ENCODE measurements at places on chromosomes 6 and 20.

DNA sequence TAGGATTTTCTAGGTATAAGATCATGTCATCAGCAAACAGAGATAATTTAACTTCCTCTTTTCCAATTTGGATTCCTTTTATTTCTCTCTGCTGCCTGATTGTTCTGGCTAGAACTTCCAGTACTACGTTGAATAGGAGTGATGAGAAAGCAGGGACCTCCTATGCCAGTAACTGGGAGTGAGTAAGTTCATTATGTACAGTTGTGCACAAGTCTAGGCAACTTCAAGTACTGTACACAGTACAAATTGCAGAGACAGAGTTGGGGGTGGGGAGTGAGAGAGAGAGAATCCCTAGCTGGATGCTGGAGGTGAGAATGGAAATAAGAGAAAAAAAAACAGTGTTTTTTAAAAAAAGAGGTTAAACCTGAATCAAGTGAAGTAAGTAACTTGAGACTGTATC lies 210.2 kb downstream of the MMUT start:
- no peak for DNase-seq

DNA sequence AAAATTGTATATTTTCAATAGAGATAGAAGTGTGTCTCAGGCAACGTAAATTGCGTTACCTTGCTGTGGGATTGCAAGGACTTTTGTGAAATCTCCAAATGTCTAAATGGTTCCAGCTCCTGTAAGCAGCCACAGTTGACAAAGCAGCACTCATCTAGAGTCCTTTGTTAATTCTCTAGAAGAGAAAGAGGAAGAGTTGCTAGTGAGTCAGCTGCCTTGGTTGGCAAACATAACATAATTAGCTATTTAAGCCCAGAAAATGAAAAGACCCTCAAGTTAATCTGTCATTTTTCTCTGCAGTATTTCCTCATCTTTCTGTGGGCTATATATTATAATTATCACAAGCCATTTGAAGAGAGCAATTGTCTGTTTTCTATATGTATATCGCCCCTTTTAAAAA lies 66.4 kb upstream of the FABP7 start:
- no peak for DNase-seq

DNA sequence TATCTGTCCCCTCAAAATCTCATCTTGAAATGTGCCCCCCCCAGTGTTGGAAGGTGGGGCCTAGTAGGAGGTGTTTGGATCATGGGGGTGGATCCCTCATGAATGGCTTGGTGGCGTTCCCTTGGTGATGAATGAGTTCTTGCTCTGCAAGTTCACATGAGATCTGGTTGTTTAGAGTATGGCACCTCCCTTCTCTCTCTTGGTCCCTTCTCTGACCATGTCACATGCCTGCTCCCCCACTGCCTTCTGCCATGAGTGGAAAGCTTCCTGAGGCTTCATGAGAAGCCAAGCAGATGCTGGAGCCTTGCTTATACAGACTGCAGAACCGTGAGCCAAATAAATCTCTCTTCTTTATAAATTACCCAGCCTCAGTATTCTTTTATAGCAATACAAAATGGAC lies 70.9 kb downstream of the MAN1A1 start:
- DNase-seq: no peak

GRCh38 chr6:3813150-3813780 lies 35.9 kb upstream of the FAM50B start:
- peak; percentile 73 for DNase-seq

DNA sequence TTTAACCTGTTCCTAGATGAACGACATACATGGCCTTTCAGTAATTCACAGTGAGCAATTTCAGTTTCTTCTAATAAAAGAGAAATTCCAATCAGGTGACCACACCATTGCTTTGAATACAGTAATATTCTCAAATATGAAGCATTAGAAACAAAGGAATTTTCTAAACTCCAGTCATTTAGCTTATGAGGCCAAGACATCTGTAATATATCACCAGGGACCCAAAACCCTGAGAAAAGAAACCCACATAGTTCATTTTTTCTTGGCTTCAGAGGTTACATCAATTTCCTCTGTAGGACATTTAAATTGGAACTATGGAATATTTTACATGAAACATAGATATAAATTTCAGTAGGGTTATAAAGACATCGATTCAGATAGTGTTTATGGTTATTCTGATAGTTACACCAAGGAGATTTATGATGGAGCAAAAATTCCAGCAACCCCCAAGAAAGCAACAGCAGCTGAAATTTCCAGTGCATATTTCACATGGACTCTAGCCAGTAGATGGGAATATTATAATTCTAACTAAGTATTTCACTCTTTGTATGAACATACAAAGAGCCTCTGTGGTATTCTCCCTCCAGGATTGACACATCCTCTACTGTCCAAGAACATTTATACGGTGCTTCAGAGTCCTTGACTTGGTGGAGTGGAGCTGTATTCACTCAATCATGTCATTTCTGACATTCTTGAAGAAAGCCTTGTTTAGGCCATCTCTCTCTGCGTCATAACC lies 82.9 kb downstream of the ADGRG6 start:
- no peak for DNase-seq

- DNase-seq: no peak
Observed at GRCh38 chr6:150069706-150070105, 785 bp upstream of the ULBP3 start.

DNA sequence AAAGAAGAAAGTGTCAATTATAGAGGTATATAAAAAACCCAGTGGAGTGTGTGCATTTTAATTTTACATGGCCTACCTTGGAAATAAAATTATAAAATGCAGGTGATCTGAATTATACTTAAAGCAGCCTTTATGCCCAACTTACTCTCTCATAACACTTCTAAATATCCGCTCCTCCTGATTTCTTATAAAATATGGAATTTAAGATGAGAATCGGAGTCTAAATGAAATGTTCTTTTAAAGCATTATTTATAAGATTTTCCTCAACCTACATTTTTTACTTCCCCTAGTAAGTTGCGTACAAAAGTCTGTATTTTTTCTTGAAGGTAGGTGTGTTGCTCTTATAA lies 3.5 kb downstream of the CITED2 start:
- DNase-seq: no peak

GRCh38 chr6:41047745-41048732 lies 5.0 kb upstream of the APOBEC2 start:
- no peak for DNase-seq

GRCh38 chr20:49394757-49395156 lies 87.7 kb downstream of the KCNB1 start:
- DNase-seq: no peak

DNA sequence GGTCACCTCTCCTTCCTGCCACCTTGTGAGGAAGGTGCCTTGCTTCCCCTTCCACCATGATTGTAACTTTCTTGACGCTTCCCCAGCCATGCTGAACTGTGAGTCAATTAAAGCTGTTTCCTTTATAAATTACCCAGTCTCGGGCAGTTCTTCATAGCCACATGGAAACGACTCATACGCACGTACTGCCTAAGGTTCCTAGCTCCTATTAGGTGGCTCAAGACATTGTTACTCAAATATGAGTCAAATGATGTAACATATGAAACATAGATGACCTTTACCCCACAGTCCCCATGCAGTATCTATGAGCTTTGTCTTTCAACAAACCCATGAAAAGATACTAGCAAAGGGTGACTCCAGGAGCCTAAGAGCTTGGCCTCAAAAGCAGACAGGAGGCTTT lies 98.3 kb downstream of the SIM1 start:
- DNase-seq: peak; percentile 68

DNA sequence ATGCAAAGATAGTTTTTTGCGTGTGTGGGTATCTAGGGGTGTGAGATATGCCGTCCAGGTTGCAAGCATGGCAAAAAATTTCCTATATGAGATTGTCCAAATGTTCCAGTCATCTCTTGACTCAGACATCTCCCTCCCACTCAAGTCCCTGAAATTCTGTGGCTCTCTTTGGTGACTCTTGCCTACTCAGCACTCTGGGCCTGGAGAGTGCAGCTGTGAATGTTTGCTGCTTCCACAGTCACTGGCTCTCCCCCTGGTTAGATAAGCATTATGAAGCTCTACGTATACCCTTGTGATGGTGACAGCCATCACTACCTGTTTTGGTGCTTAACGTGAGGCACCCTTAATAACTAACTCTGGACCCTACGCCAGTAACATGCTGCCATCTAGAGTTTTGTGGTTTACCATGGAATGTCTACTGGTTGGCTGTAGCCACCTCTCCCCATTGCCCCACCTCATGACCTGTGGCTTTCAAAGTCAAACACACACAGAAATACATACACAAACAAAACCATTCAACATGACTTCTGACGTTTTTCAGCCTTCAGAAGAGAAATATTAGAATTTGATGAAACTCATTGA lies 621.9 kb upstream of the CITED2 start:
- peak; percentile 5 for DNase-seq

DNA sequence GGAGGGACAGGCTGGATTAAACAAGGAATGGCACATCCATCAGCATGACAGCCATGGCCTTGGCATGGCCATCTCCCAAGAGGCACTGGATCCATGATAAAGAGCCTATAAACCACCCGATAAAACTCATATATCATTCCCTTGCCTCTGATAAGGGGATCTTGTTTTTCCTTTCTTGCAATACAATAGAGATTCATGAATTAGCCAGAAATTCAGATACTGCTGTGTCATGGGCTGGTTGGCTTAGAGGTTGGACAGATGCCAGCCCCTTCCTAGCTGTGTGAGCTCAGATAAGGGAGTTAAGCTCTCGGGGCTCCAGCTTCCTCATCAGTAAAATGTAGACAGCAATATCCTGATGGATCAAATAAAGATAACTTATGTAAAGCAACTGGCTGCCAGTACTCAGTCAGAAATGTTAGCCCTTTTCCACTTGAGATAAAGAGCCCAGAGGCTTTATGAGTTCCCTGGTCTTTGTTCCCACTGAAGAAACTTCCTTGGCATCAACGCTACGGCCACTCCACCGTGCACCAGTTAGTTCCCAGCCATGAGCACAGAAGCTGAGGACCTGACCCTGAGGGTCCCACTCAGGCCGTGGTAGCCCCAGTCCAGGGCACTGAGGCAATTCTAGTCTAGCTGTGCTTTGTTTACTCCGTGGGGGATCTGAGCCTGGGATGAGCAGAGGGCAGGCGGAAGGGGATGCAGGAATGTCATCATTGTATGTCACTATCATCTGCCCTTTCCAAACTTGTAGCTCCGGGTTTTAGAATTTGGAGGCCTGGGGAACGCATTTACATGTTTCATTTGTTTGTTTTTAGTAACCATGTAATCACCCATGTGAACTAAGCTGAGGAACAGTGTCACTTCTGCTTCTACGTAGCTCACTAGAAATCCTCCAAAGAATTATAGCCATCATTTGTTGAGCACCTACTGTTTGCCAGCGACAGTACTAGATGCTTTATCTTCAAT lies 67.2 kb upstream of the TBC1D7 start:
- DNase-seq: peak; percentile 98

- no peak for DNase-seq
Observed at GRCh38 chr6:7909323-7910276, 988 bp downstream of the TXNDC5 start.

DNA sequence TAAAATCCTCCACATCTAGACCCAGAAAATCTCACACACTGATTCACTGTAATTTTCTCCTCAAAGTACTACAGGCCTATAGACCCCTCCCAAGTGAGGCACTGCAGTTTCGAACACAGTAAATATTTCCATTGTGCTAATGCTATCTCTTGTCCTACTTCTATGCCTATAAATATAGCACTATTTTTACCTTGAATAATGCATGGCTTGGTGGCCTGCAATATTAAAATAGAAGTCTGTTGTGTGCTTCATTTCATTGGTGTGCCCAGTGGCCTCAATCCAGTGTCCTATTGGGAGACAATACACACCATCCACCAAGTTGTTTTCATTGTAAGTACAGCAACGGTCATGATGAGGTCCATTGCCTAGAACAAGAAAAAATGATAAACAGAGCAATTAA lies 49.4 kb downstream of the EPM2A start:
- no peak for DNase-seq

DNA sequence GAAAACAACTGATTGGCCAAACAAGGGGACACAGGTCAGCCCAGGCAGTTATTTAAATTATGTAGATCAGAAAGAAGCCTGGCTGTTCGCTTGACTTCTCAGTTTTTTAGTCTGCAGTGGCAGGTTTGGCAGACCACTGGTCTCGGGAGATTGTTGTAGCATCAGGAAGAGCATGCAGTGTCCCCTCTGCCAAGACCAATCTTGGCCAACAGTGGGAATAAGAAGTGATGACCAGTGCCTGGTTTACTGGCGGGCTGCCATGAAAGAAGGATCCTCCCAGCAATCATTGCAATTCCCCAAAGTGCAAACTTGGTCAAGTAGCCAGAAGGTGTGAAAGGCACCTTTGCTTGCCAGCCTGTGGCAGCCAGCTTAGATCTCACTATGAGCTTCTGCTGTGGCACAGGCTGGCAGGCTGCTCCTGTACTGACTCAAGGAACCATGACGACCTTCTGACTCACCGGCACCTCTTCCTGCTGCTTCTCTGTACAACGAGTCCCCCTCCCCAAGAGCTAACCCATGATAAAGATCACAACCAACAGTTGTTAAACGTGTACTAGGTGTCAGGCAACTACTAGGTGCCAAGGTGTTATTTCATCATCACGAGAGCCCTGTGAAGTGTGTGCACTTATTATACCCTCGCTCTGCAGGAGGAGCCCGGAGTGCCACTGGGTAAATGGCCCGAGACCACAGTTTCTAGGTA lies 76.8 kb upstream of the DUSP22 start:
- DNase-seq: peak; percentile 10

DNA sequence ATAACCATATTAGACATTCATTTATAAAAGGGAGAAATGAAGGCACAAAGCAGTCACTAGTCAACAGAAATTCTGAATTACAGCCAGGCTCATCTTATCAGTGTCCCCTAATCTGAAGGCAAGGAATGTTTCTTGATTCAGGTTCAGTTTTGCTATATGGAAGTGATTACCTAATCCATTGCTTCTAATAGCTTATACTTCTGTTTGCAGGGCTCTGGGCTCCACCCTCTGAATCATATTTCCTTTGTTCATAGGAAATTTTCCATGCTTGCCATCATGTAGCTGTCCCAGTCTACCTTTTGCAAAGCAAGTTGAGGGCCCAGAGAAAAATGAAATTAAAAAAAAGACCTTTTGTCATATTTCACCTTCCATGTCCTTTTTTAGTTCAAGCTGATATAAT lies 96.0 kb downstream of the LCA5 start:
- no peak for DNase-seq

GRCh38 chr20:10370091-10370887 lies 63.7 kb downstream of the MKKS start:
- peak; percentile 74 for DNase-seq

GRCh38 chr20:42779216-42779615 lies 410.5 kb downstream of the PTPRT start:
- DNase-seq: no peak

- DNase-seq: no peak
Observed at GRCh38 chr6:35046862-35047261, 94.3 kb downstream of the TCP11 start.

- no peak for DNase-seq
Observed at GRCh38 chr6:40334496-40335270, 252.5 kb downstream of the LRFN2 start.

GRCh38 chr6:168116975-168117899 lies 38.2 kb upstream of the FRMD1 start:
- no peak for DNase-seq

DNA sequence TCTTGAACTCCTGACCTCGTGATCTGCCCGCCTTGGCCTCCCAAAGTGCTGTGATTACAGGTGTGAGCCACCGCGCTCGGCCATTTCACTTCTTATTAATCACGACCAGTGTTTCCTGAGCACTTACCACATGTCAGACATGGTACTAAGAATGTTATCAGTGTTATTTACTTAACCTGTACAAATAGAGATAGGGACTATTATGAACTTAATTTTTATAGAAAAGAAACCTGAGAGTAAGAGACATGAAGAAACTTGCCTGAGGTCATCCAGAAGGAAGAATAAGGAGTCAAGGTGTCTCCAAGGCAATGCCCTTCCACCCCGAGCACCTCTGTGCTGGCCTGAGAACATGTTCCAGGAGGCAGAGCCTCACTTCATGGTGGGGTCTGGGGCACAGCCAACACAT lies 29.3 kb upstream of the EZR start:
- DNase-seq: no peak
